ENCODE measurements at places on chromosomes 12 and 14.

- no peak for DNase-seq
These were observed 68.7 kb upstream of the PTPRR start for GRCh38 chr12:70989232-70989631.

DNA sequence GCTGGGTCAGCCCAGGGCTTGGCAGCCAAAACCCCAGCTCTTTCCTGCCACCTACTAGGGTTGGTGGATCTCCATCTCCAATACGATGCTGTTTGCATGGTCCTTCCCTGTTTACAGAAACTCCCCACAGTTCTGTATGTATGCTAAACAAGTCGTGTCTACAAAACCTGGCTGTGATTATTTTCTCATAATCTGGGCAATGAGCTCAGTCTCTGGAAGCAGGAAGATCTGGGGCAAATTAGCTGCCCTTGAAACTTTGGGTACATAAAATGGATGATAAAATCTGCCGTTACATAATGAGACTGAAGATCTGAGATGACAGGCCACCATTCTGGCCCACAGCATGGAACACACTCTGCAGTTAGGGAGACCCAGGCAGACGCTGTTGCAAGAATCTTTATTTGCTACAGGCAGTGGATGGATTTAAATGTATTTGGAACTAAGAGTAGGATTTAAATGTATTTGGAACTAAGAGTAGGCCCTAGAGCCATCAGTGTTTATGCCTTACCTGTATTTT is 31.7 kb downstream of the ACADS start:
- DNase-seq, result no peak

DNA sequence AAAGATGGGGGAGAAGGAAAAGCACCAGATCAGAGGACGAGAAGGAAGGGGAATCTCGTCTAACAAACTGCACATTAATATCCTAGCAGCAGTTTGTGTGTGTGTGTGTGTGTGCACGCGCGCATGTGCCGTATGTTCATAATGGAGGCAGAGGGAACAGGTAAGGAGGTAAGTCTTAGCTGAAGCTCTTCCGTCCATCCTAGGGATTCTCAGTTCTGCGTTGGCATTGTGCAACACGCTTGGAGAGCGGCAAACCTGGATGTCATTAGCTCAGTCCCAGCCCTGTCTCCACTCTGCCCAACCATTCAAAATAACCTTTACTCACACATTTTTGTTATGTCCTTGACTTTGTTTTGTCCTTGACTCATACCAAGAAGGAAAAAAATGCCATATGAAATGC is 1.6 kb upstream of the C1R start:
- no peak for DNase-seq

GRCh38 chr14:98189511-98189910 is 1082.5 kb downstream of the BCL11B start:
- DNase-seq, result peak; percentile 48

GRCh38 chr14:101372894-101373620 is 188.2 kb upstream of the DIO3 start:
- DNase-seq, result no peak

- no peak for DNase-seq
These were observed 113.7 kb upstream of the PDZRN4 start for GRCh38 chr12:41074473-41074769.

GRCh38 chr12:112939761-112940381 is 1.6 kb downstream of the OAS3 start:
- no peak for DNase-seq

GRCh38 chr14:81416194-81416952 is 16.2 kb upstream of the STON2 start:
- DNase-seq, result no peak

DNA sequence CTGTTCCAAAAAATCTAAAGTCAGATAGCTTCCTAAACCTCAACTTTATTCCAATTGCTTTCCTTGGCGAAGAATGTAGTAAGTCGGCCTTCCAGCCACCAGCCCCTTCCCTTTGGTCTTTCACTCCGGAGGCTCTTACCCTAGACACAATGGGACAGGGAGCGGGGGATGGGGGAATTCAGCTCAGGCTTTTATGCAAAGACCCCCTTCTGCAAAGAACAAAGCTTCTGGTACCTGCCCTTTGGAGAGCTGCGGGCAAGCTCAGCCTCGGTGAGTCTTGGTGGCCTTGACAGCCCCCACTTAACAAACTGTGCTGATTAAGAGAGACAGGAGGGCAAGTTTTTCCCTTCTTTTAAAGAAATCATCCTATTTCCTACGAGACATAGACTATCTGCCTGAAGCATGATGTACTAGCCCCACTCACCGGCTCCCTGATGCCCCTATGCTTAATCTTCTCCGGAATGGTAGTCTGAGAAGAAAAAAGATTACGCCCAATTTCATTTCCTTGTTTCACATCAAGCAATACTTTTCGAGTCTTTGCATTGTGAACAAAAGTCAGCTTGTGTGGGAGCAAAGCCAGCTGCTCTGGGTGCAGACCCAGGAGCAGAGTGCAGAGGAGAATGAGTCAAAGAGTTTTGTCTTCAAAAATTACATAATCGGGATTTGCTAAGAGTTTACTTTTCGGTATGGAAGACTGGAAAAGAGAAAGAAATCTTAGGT is 1.5 kb upstream of the NANOG start:
- no peak for DNase-seq

DNA sequence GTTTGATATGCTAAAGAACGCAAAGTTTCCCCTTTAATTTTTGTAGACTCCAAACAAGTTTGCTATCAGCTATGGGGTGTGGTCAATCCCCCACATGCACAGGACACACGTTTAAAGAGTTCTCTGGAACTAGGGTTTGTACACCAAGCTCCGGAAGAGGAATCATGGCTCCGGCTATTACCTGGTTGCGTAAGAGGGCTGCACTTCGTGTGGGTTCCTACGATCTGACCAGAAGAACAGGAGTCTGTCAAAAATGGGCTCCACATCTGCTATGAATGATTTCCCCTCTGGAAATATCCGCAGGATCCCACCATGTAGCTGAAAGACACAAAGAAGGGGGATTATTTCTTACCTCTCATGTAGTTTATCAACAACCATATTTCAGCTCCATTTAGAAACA is 22.0 kb downstream of the EGLN3 start:
- DNase-seq, result no peak

GRCh38 chr14:25626986-25627385 is 577.0 kb upstream of the STXBP6 start:
- DNase-seq, result no peak

- DNase-seq, result no peak
These were observed 88.0 kb upstream of the TMEM132C start for GRCh38 chr12:128178966-128179365.

- no peak for DNase-seq
These were observed 10.5 kb downstream of the GPR137C start for GRCh38 chr14:52563120-52563519.

DNA sequence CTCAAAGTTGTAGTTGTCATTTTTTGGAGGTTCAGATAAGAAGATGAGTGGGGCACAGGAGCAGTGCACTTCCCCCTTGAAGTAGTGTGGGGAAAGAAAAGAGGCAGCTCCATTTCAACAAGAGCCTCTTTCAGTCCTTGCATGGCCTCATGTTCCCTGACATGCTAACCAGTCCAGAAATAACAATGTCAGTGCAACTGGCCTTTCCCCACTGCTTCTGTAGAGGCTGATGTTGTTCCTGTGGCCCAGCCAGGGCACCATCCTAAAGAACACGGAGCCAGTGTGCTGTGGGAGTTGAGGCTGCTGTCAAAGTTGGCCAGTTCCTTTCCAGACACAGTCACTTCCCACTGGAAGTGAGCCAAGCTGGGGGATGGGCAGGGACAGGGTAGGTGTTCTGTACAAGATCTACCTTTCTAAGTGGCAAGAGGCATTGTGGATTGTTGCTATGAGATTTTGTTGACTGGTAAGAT is 77.7 kb upstream of the SLC38A2 start:
- DNase-seq, result no peak

DNA sequence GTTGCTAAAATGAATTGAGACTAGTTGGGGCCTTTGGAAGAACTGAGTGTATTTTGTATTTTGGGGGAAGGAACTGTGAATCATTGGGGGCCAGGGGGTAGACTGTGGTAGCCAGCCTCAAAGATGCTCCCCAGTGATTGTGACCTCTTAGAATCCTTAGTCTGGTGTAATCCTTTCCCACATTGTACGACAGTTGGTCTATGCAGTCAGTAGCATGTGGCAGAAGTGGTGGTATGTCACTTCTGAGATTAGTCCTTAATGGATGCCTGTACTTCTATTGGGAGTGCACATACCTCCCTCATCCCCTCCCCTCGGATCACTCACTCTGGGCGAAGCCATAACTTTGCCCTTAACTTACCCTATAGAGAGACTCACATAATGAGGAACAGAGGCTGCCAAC is 48.0 kb downstream of the USP15 start:
- DNase-seq, result no peak

- DNase-seq, result no peak
These were observed 86.2 kb upstream of the SSTR1 start for GRCh38 chr14:38121320-38122020.

GRCh38 chr12:3247077-3247476 is 169.9 kb downstream of the TSPAN9 start:
- no peak for DNase-seq

- peak; percentile 36 for DNase-seq
These were observed 4.2 kb upstream of the BAZ2A start for GRCh38 chr12:56634242-56634836.

- no peak for DNase-seq
These were observed 45.0 kb upstream of the NUAK1 start for GRCh38 chr12:106183735-106184134.

DNA sequence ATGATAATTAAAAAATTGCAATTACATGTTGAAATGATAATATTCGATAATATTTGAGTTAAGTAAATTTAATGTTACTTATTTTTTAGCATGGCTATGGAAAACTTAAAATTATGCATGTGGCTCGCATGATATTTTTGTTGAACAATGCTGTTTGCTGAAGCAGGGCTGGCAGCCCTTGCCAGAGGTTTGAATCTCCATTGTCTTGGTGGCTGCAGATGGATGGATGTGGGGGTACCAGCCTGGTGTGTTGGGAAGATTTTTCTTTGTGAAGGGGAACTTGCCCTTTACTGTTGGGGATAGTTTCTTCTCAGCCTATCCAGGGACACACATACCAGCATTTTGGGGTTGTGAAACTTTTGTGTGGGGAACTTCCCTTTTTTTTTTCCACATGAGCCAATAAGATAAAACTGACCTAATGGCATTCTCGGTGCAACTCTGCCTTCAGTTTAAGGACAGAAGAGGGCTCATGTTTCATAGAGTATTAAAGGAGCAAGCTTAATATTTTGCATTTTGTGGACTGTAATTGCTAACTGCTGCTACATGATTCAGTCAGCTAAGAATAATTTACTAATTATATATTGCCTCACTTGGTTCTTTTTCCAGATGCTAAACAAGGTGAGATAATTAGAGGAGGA is 8.8 kb downstream of the RASSF3 start:
- no peak for DNase-seq

DNA sequence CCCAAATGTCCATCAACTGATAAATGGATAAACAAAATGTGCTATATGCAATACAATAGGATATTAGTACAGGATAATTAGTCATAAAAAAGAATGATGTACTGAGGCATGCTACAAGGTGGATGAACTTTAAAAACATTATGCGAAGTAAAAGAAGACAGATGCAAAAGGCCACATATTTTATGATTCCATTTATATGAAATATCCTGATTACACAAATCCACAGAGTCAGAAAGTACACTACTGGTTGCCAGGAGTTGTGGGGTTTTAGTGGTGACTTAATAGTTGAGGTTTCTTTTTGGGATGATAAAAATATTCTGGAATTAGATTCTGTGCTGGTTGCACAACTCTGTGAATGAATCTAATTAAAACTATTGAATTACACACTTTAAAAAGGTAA is 12.6 kb downstream of the TRIM9 start:
- no peak for DNase-seq

GRCh38 chr12:86015026-86015425 is 140.9 kb downstream of the NTS start:
- no peak for DNase-seq

DNA sequence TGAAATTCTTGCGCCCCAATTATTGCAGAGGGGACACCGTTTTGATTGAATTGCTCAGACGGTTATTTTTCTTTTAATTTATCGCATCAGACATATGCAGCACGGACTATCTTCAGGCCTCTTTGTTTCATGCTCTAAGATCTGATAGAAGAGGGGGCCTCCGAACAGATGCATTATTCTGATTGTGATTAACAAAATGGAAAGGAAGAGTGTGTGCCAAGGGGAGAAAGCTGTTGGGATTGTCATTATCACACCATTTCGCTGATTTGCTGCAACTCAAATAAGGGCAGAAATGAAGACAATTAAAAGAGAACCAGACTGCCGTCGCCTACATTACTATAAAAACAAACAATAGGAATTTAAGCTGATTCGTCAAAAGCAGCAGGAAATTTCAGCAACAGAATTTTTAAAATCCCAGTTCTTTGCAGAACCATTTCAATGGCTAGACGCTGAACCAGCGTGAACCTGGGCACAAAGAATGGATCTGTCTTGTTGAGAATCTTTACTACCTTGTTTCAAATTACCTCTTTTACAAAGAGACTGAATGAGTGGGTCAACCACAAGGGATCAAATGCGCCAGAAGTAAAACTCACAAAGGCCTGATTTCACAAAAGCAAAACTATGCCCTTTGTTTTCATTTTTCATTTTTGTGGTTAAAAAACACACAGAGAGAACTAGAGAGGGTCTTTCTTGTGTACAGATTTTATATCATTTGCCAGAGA is 30.6 kb downstream of the TMEM132D start:
- DNase-seq, result no peak

DNA sequence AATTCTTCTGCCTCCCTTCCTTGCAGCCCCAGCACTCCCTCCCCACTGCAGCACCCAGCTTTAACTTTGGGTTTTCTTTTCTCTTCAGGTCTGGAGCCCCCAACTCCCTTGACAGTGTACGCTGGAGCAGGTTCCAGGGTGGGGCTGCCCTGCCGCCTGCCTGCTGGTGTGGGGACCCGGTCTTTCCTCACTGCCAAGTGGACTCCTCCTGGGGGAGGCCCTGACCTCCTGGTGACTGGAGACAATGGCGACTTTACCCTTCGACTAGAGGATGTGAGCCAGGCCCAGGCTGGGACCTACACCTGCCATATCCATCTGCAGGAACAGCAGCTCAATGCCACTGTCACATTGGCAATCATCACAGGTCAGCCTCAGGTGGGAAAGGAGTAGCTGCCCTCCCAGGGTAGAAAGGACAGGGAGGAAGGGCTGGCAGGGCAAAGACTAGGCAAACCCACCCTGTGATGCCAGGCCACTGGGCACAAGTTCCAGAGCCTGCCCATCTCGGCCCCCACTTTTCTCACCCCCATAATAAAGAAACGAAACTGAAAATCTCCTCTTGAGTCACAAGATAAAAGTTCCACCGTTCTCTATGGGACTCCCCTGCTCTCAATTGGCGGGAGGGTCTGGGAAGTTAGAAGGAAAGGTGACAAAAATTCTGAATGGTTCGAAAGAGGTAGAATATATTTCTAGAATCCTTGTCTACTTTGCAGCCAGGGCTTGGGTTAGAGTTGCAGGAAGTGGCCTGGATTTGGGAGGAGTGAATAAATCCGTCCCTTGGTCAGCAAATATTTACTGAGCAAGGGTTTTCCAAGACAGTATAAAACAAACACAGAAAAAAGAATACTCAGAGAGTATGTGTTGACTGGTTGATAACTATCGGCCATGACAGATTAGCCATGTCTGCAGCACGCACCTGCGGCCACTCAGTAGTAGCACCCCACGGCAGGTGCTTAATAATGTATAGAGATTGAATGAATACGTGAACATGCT is 3.2 kb downstream of the LAG3 start:
- DNase-seq, result no peak

- DNase-seq, result no peak
These were observed 16.8 kb downstream of the OR4K1 start for GRCh38 chr14:19947413-19948090.

Data from activated T-cell treated with anti-CD3 and anti-CD28 coated beads, Interleukin-2, amount 50 U/mL, for 1 hour (primary cell).